ENCODE measurements at places on chromosomes 3 and 15. TPM values are rescaled to one million over a fixed set of nuclear protein-coding genes. Genes with fewer than 3 reads are reported as not detected.

The ZCWPW2 gene
- total RNA-seq = not detected

DNA sequence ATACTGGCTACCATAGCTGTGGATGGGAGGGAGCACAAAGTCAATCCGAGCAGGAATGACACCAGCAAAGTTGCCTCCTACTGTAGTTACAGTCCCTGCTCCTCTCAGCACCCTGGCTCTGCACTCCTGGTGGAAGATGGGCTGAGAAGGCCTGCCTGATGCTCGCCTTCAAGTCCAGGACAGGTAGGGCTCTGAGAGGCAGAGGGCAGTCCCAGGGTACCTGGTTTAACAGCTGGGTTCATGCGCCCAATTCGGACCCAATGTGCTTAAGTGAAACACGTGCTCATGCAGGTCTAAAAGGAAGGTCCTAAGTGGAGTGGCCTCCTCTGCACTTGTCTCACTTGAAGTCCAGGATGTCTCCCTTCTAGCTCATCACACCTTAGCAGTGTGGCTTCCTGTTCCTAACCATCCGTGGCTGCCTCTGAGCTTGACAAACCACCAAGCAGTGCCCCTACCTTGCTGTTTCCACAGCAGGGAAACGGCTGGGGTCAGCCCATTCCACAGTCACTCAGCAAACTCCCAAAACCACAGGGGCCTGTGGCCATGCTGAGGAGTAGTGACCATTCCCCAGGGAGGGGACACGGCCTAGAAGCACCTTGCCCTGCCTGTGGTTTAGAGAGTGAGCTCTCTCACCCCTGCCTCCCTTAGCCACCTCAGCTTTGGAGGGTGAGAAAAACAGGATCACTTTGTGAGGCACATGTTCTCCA is 3.9 kb upstream of the MUSTN1 start:
- no peak for DNase-seq

GRCh38 chr15:77832874-77833273 is 200.2 kb upstream of the LINGO1 start:
- no peak for DNase-seq

- no peak for DNase-seq
Observed at GRCh38 chr3:31314258-31314657, 218.5 kb upstream of the STT3B start.

- DNase-seq = no peak
Observed at GRCh38 chr3:192812743-192813383, 85.5 kb upstream of the FGF12 start.

DNA sequence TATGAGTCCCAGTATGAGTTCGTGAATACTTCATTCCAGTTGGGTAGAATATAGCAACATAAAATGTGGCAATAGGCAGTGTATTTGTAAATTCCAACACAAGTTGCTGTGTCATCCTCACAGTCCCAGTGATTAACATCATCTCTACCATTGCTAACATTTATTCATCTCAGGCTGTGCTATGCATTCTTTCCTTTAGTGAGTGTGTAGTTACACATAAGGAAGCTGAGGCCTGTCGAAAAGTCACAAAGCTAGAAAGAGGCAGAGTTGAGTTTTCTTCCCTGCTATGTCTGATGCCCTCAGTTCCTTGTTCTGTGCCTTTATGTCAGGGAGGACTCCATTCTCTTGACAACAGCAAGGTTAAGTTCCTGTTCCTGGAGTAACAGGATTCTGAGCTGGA is 96.4 kb downstream of the FNDC3B start:
- peak; percentile 52 for DNase-seq

GRCh38 chr15:63056829-63057228 is 14.3 kb downstream of the TPM1 start:
- DNase-seq = no peak

DNA sequence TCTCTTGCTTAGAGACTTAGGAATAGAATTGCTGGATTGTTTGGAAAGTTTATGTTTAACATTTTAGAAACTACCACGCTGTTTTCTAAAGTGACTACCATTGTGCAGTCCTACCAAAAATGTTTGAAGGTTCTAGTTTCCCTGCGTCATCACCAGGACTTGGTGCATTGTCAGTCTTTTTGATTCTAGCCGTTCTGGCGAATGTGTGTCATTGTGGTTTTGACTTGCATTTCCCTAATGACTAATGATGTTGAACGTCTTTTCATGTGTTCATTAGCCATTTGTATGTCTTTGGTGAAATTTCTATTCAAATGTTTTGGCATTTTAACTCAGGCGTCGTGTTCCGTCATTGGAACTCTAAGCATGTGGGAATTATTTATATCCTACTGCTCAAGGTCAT is 58.0 kb downstream of the CHD2 start:
- DNase-seq = no peak

All from A172 (cell line).